Glomerular endothelial cell (primary cell): ENCODE measurements at places on chromosomes 7 and 10. TPM values are rescaled to one million over a fixed set of nuclear protein-coding genes. Genes with fewer than 3 reads are reported as not detected.

GRCh38 chr7:32937344-32938174 lies 19.7 kb upstream of the FKBP9 start:
- no peak for DNase-seq

DNA sequence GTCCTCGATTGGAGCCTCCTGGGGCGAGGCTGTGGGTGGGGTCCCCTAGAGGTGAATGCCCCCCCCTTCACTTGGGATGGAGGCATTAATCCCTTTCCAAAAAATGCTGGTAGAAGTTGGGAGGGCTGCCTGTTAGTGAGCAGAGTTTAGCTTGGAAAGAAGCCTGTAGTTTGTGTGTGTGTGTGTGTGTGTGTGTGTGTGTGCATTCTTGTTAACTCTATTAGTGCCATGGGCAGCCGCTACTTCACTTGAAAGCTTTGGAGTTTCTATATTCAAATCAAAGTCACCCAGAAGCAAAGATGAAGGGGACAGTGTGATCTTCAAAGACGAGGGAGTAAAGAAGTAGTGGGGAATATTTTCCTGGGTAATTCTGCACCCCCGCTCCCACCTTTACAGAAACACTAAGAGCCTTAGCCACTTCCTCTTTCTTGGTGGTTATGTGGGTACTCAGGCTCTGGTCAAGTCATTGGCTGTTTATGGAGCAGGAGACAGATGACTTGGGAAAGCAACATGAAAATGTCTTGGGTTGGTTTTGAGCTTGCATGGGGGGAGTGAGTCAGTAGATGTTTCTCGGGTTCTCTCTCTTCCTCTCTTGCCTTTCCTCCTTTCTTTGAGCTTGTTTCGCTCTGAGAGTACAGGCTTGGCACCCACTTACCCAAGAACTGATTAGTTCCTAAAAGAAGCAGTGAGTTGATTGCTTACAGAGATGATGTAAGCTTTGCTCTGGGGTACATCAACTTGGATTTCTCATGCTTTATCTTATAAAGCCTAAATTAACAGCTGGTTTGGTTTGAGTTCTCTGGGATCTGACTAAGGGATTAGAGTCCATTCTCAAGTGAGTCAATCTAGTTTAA lies 35.9 kb downstream of the TCF7L2 start:
- DNase-seq: no peak

DNA sequence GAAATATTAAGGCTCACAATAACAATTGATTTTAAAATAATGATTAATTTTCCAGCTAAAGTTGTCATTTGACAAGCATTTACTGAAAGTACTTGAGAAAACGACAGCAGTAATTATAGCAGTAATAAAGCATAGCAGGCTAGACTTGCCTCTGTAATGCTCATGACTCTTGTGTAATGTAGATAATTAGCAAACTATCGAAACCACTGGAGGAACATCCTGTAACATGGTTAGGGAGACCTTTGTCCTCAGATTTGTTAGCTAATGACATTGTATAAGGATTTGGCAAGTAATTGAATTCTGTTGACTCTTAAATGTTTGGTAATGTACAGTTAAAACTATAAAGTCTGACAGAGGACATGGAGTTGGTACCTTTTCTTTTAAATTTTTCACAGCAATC lies 24.8 kb downstream of the ARL4A start:
- DNase-seq: no peak

DNA sequence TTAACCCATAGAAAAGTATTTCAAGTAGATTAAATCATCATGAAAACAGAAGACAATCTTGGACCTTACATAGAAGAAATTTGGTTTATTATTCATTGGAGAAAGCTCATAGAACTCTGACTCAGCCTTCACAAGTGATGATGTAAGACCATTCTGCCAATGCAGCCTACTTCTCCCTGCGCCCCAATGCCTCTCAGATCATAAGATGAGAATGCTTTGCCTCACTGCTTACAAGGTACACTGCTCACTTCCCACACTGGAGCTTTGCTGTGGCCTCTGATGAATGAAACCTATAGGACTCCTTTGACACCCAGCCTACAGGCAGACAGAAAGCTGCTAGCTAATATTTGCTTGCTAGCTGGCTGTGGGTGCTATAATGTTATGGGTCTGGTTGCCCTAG lies 569.4 kb upstream of the STEAP1 start:
- DNase-seq: no peak

DNA sequence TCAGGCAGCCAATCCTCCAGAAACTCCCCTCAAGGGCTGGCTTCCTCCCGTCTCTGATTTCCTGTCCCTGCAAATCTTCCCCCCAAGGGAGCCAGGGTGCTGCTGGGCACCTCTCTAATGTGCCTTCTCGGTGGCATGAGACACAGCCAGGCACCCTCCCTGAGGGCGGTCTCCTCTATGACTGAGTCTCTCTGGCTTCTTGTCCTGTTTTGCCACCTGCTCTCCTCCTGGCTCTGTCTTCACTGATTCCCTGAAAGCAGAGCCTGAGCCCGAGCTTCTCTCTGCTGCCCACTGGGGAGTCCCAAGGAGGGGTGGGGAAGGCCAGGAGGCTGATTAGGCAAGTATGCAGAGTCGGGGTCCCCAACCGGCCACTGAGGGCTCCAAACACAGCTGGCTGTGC lies 60.4 kb upstream of the INSIG1 start:
- DNase-seq: no peak

- no peak for DNase-seq
Observed at GRCh38 chr10:133567119-133567518, 1.7 kb upstream of the SYCE1 start.

PNLIPRP3 gene
- not detected in 2 replicates for total RNA-seq

BEND7 gene
- total RNA-seq: 13.8 and 18.3 TPM in 2 replicates

CUZD1 gene
- total RNA-seq: 0.35 and 1.4 TPM in 2 replicates

DEPP1 gene
- total RNA-seq: 156 and 628 TPM in 2 replicates

JAZF1 gene
- total RNA-seq: 7.3 and 8.9 TPM in 2 replicates
